Left colon (tissue), 2 donors: ENCODE measurements at places on chromosomes 12 and 14. TPM values are rescaled to one million over a fixed set of nuclear protein-coding genes. Genes with fewer than 3 reads are reported as not detected.

Gene SERPINA9
- total RNA-seq: not detected

DNA sequence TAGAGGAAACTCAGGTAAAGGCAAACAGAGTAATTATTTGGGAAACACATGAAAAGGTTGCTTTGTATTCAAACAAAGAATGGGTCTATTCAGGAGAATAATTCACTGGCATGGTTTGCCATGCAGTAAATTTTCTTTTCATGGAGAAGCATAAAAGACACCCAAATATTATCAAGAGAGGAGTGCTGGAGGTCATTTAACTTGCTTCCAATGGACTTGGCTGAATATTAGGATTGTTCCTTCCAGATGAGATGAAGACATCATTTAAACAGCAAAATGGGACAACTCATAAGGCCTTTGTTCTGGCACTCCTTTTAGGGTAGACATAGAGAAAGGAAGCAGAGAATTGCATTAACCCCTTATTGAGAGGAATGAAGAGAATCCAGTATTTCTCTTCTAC, 38.7 kb downstream of the WIF1 start:
- no peak for DNase-seq

DNA sequence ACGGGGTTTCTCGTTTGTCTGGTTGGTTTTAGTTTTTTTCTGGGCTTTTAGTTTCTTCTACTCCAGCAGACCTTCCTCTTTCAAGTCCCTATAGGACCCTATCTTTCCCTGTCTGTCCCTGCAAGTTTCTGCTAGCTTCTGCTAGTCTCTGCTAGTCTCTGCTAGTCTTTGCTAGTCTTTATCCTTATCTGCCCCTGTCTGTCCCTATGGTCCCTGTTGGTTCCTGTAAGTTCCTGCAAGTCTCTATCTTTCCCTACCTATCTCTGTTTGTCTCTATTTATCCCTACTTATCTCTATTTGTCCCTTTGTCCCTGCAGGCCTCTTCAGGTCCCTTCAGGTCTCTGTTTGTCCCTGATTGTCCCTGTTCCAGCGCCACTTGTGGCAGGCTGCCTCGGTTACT, 81.5 kb upstream of the PLEKHG7 start:
- no peak for DNase-seq

- DNase-seq: no peak
These were observed 364.8 kb downstream of the SNAPC1 start for GRCh38 chr14:62126879-62127478.
